Activated T-helper 1 cell treated with anti-CD3 and anti-CD28 coated beads, Interleukin-12 subunit alpha, Interleukin-12 subunit beta, Interleukin-2, Interleukin-4 antibody, amounts not matched to agents 30 ng/mL and 10 ng/mL and 1 ng/mL, durations not matched to agents 14 hours and 24 hours and 36 hours (primary cell): ENCODE measurements at places on chromosomes 12 and 14. TPM values are rescaled to one million over a fixed set of nuclear protein-coding genes. Genes with fewer than 3 reads are reported as not detected.

DNA sequence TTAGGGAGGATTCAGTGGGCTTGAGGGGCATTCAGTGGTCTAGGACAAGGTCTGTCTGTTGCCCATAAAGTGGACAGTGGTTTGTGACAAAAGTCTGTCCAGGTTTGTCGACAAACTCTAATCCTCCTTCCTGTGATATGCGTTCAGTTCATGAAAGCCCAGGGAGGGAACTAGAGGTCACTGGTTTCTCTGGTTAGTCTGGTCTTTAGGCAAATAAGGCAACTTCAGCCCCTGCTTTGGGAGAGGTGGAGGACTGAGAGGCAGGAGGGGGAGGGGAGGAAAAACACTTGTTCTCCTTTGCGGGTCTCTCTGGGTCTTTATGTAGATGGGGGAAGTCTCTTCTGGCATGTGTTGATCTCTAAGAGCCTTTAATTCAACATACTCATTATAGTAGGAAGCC, 235.1 kb upstream of the PWP1 start:
- no peak for DNase-seq
- H3K4me3 ChIP-seq, result no peak overlapping the region
- H3K27ac ChIP-seq, result no peak overlapping the region

DNA sequence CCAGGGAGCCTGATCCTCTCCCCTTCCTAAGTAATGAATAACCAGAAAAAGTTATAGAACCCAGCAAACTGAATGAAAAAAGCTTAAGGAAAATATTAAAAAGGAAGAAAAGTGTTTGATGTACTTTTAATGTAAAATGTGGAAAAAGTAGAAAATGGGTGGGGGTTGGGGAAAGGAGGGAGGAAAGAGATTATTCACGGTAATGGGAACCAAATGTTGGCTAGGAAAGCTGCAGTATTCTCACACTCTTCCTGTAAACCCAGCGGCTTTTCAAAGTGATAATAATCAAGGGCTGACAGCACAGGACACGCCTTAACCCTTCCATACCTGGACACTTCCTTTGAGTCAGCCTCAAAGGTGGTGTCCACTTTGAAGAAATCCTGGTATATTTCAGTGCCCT, 139.2 kb downstream of the TGFB3 start:
- H3K27ac ChIP-seq, result no peak overlapping the region
- H3K36me3 ChIP-seq, result peaks cover 15% of the 10 kb centered on the region
- H3K4me3 ChIP-seq, result no peak overlapping the region
- H3K27me3 ChIP-seq, result no peaks in the 10 kb centered on the region

GRCh38 chr12:14514946-14515345, 52.7 kb downstream of the PLBD1 start:
- H3K27me3 ChIP-seq, result no peaks in the 10 kb centered on the region
- no peaks in the 10 kb centered on the region for H3K4me1 ChIP-seq
- H3K27ac ChIP-seq, result no peak overlapping the region
- DNase-seq, result no peak
- H3K4me3 ChIP-seq, result no peak overlapping the region

DNA sequence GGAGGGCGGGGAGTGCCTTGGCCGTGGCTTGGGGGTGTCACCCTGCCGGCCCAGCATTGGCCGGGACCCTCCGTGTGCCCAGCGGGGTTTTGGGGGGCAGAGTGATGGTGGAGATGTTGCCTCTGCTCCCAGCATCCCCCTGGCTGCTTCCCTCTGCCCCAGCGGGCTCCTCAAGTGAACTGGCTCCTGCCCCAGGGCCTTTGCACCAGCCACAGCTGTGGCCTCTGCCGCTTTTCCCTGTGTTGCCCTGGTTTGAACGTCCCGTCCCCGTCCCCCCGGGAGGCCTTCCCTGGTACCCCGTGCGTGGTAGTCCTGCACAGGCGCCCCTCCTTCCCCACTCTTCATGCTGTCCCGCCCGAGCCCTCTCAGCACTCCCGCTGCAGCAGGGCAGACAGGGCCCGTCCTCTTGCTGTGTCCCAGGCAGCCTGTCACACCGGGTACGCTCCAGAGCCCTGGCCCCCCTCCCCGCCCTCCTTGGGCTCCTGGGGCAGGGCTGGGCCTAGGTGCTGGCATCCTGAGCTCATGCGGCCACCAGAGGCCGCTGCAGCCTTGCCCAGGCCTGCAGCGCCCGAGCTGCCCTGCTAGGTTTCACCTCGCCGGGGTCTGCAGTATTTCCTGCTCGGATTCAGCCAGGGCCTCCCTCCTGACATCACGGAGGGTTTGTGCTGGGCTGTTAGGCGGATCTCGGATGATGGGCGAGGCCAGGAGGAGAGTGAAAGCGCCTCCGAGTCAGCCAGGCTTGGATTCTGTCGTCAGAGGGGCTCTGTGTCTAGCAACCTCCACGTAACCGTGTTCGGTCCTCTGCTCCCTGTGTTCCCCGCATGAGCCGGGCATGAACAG, 9.5 kb downstream of the NOC4L start:
- peak; percentile 61 for DNase-seq
- H3K27me3 ChIP-seq, result no peaks in the 10 kb centered on the region
- no peak overlapping the region for H3K4me3 ChIP-seq
- no peaks in the 10 kb centered on the region for H3K4me1 ChIP-seq
- H3K36me3 ChIP-seq, result no peaks in the 10 kb centered on the region

DNA sequence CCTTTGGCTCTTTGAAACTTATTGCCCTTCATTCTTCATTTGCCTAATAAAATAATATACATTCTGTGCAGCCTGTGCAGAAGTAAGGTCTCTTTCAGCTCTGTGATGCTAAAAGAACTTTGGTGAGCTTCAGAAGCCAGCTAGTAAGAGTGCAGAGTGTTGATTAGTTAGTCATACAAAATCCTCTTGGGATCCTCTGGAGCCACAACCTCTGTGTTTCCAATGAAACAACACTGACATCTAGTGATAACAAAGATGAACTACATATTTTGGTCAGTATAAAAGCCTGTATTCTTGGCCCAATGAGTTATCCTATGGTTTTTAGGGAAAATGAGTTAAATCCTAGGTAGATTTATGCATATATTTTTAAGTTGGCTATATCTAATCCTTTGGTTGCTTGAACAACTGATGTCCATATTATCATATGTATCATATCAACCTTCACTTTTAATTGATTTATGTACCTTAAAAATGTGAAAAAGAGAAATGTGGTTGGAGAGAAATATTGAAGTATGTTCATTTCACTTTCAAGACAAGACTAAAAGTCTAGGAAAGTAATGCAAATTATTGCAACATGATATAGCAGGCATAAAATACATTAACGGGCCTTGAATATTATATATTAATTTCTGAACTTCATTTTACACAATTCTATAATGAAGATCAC, 158.4 kb downstream of the KLHL28 start:
- no peak overlapping the region for H3K4me3 ChIP-seq
- H3K36me3 ChIP-seq, result no peaks in the 10 kb centered on the region
- peaks cover 3% of the 10 kb centered on the region for H3K27me3 ChIP-seq
- H3K27ac ChIP-seq, result no peak overlapping the region
- no peak for DNase-seq

GRCh38 chr14:86575141-86575540, 1045.2 kb downstream of the FLRT2 start:
- no peaks in the 10 kb centered on the region for H3K4me1 ChIP-seq
- H3K27ac ChIP-seq, result no peak overlapping the region
- no peaks in the 10 kb centered on the region for H3K36me3 ChIP-seq
- no peak overlapping the region for H3K4me3 ChIP-seq
- no peak for DNase-seq

DNA sequence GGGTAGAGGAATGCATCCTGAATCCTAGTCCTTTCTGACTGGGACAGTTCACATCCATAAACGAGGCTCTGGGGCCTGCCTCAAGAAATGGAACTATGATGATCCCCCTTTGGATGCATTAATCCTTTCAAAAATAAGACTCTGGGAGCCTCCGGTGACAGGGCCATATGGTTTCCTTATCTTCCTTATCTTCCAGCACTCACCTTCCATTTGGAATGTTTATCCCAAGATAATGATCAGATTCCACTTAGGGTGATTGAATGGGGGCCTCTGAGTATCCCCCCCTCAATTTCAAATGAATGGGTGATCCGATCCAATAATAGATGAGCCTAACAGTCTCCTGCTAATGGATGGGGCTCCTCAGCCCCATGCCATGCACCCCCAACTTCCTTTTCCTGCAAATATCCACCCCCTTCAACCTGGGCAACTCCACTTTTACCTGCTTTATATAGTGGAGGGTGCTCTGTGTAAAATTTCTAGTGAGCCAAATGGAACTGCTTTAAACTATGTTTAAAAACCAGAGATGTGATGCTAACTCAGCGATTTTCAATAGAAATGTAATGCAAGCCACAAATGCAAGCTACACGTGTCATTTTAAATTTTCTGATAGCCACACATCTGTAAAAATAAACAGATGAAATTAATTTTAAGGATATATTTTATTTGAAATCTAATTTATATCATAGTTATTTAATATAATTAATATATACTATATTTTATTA, 157.8 kb downstream of the ZFP36L1 start:
- DNase-seq, result no peak
- H3K4me1 ChIP-seq, result peaks cover 5% of the 10 kb centered on the region
- H3K27ac ChIP-seq, result no peak overlapping the region
- no peaks in the 10 kb centered on the region for H3K36me3 ChIP-seq

- no peaks in the 10 kb centered on the region for H3K4me1 ChIP-seq
- no peak overlapping the region for H3K4me3 ChIP-seq
- no peak for DNase-seq
- peaks cover 6% of the 10 kb centered on the region for H3K27me3 ChIP-seq
- no peaks in the 10 kb centered on the region for H3K36me3 ChIP-seq
These were observed 226.7 kb downstream of the VRK1 start for GRCh38 chr14:97023871-97024270.

DNA sequence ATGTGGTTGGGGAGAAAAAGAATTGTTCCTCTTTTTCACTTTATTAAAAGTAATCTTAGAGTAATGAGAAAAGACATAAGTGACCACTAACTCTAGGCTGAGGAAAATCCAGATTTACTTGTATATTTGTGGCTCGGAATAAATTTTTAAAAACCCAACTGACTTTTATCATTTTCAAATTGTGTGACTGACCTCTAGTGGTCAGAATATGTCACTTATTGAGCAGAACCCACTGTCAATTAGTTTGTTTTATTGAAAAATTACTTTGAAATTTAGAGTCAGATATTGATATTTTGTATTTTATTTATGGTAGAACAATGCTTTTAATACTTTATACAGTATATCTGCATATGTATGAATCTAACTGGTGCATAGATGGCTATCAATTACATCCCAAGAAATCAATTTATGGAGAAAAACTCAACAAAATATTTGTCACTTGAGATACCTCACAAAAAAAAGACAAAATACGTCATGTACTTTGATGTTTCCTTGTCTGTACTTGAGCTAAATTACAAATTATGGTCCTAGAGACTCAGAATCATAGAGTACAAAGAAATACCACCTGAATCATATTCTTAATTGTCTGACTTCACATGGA, 229.4 kb downstream of the CNTN1 start:
- no peaks in the 10 kb centered on the region for H3K4me1 ChIP-seq
- no peak overlapping the region for H3K4me3 ChIP-seq
- H3K27me3 ChIP-seq, result no peaks in the 10 kb centered on the region
- no peak overlapping the region for H3K27ac ChIP-seq
- H3K36me3 ChIP-seq, result no peaks in the 10 kb centered on the region

GRCh38 chr12:132439333-132439904, 50.5 kb upstream of the FBRSL1 start:
- no peak overlapping the region for H3K4me3 ChIP-seq
- peaks cover 3% of the 10 kb centered on the region for H3K36me3 ChIP-seq
- H3K27ac ChIP-seq, result no peak overlapping the region
- H3K4me1 ChIP-seq, result peaks cover 27% of the 10 kb centered on the region
- no peaks in the 10 kb centered on the region for H3K27me3 ChIP-seq

GRCh38 chr12:56998981-56999380, 7.4 kb downstream of the ZBTB39 start:
- no peaks in the 10 kb centered on the region for H3K27me3 ChIP-seq
- peaks cover 40% of the 10 kb centered on the region for H3K4me1 ChIP-seq
- peak overlapping the region; percentile 75 for H3K4me3 ChIP-seq
- peak overlapping the region; percentile 89 for H3K27ac ChIP-seq
- peak; percentile 22 for DNase-seq
- H3K36me3 ChIP-seq, result peaks cover 26% of the 10 kb centered on the region

GRCh38 chr12:65596514-65597091, 227.7 kb upstream of the HMGA2 start:
- no peak overlapping the region for H3K27ac ChIP-seq
- H3K4me3 ChIP-seq, result no peak overlapping the region

- H3K4me3 ChIP-seq, result no peak overlapping the region
- H3K27me3 ChIP-seq, result no peaks in the 10 kb centered on the region
- DNase-seq, result no peak
- no peak overlapping the region for H3K27ac ChIP-seq
These were observed 12.4 kb downstream of the MED21 start for GRCh38 chr12:27034607-27035293.

DNA sequence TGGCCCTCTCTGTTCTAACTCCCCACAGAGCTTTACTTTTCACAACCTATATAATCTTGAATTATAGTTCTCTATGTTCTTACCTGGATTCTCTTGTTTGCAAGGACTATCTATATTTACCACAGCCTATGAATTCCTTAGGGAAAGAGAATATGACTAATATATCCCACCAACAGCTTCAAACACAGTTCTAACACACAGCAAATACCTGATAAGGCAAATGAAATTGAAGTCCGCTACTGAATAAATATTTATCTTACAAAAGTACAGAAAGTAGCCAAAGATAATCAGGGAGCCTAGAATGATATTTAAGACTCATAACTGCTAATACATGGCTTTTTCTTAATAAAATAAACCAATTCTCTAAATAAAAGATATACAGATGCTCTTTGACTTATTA, 165.1 kb downstream of the C12orf42 start:
- no peaks in the 10 kb centered on the region for H3K27me3 ChIP-seq
- DNase-seq, result no peak
- H3K36me3 ChIP-seq, result no peaks in the 10 kb centered on the region
- no peaks in the 10 kb centered on the region for H3K4me1 ChIP-seq
- H3K4me3 ChIP-seq, result no peak overlapping the region

- H3K27ac ChIP-seq, result peak overlapping the region; percentile 83
- H3K27me3 ChIP-seq, result no peaks in the 10 kb centered on the region
- H3K36me3 ChIP-seq, result peaks cover 19% of the 10 kb centered on the region
- H3K4me3 ChIP-seq, result peak overlapping the region; percentile 0
These were observed 53.0 kb downstream of the IFNG-AS1 start for GRCh38 chr12:68042212-68042699.

DNA sequence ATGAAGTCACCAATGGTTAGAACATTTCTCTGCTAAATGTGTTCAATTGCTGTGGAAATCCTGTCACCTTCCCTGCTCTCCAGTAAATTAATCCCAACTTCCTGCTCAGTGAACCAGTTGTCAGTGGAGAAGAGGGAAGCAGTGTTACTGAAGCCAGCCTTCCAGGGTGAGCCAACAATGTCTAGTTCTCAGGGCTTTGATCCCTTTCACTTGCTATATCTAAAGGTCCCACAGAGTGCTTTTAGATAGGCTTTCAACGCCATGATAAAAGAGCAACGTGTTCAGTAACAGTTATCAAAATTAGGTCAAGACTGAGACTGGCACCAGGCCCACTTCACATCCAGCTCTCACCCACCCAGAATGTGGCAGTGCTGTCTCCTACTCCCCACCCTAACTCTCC, 139.7 kb downstream of the KCNH5 start:
- no peaks in the 10 kb centered on the region for H3K27me3 ChIP-seq
- H3K4me1 ChIP-seq, result no peaks in the 10 kb centered on the region
- DNase-seq, result no peak
- H3K4me3 ChIP-seq, result no peak overlapping the region
- no peak overlapping the region for H3K27ac ChIP-seq

Gene IGF1
- total RNA-seq, result 0.34 and 0.83 TPM in 2 replicates

Gene ASCL1
- 0.08 TPM in 1 of 2 replicates, not detected in the other for total RNA-seq

Gene INSM2
- total RNA-seq, result not detected in 2 replicates

Gene RIPK3
- 14.3 and 14.5 TPM in 2 replicates for total RNA-seq

Gene KLHDC1
- total RNA-seq, result 0.93 and 1.9 TPM in 2 replicates

Gene PROX2
- total RNA-seq, result not detected in 2 replicates

Gene PTCSC3
- total RNA-seq, result not detected in 2 replicates

Gene DAO
- total RNA-seq, result not detected in 2 replicates

Gene MMP19
- not detected in 2 replicates for total RNA-seq

Gene PHETA1
- 2.7 and 4.2 TPM in 2 replicates for total RNA-seq
